ENCODE measurements at places on chromosomes 5 and 9. TPM values are rescaled to one million over a fixed set of nuclear protein-coding genes. Genes with fewer than 3 reads are reported as not detected.

The LVRN gene
- total RNA-seq = 0.62 TPM

The GABRA1 gene
- total RNA-seq = 0.68 TPM

The PCA3 gene
- total RNA-seq = 7.0 TPM

The HRH2 gene
- 0.72 TPM for total RNA-seq

The QRFP gene
- total RNA-seq = 0.56 TPM

The DCAF10 gene
- total RNA-seq = 12.4 TPM

DNA sequence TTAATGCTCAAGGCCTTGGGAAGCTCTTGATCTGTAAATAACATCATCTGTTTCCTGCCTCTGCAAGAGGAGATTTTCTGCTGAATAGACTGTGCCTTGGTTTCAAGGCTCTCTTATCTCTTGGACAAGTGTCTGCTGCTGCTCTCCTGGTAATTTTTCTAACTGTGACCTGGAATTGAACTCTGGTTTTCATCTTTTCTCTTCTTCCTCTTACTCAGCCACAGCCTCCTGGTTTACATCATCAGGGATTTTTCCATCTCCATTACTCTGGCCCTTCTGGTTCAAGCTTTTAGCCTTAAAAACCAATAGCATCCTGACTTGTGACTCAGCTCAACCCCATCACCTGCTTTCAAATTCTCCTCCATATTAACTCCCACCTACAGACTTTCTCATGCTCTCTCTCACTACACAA, 49.6 kb upstream of the ITGA1 start:
- no peak for ATAC-seq

DNA sequence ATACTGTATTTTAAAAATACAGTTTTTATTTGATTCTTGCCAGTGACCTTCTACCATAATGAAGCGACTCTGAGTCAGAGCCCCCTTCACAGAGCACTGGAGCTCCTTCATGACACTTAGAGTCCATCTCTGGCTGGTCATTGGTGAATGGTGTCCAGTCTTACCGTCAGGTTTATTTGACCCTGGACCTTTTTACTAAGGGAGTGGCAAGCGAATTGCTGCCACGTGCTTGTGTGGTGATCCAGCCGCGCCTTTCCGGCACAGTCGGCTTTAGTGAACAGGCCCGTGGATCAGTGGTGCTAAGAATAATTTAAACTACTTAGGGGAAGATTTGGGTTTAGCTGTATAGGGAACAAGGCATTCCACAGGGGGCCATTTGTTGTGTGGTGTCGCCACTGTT, 48.5 kb downstream of the PRRC2B start:
- no peak for ATAC-seq

- ATAC-seq = no peak
These were observed 20.0 kb downstream of the MORN5 start for GRCh38 chr9:122179690-122180074.

DNA sequence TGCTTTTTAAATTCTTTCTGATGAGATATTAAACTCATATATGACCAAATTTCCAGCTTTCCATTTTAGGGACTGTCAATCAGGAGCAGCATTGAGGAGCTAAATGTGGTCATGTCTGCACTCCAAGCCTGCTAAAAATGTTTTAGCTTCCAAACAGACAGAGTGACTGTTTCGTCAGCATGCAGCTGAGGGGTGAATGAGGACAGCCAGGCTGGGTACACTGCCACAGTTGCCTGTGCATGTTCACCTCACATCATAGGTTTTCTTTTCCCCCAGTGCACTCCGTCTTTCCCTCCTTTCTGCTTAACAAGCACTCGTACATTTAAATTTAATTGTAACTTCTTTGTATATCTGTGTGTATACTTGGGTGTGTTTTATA, 138.1 kb downstream of the ARRDC3 start:
- ATAC-seq = no peak

DNA sequence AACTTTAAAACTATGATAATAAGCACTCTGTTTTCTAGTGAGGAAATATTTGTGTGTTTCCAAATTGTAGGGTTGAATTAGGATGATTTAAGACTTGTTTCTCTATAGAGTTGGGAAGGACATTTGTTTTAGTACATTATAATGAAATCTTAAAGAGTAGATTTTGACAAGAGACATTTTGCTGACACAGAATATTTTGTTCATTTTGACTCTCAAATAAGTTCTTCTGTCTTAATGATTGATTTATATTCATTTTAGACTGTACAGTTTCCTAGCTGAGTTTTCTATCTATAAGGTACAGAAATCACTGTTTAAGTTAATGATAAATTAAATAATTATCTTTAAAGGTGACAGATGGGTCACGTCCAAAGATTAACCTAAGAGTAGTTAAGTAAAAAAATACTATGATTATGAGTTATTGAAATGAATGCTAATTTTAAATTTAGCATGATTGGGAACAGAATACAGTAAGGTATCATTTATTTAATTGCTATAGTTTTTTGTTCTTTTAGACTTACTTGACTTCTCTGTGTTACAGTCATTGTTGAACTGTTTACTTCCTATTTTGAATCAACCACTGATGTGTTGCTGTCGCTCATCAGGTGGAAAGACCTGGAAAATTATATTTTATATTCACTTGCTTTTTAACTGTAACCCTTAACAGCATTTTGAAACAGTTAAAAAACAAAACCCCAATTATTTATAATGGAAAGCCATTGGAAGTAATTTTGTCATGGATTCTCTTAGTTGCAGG, 19.5 kb downstream of the PBX3 start:
- ATAC-seq = no peak

GRCh38 chr5:177447611-177448243, 1.1 kb downstream of the PRR7 start:
- peak; percentile 37 for ATAC-seq

GRCh38 chr9:36729906-36730305, 157.2 kb downstream of the MELK start:
- no peak for ATAC-seq

DNA sequence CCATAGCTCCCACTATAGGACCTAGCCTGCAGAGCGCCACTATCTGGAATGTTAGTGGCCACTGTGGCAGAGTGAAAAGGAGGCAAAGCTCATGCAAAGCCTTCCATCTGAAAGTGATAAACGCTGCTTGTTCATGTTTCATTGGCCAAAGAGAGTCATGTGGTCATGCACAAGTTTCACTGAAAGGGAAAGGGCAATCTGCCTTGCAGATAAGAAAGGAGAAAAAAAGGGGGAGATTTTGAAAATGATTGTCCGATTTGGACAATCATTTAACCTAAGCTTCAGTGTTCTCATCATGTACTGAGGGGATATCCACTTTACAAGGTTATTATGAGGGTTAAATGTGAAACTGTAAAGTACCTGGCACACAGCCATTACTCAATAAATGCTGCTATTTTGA, 9.0 kb upstream of the MOB3B start:
- no peak for ATAC-seq

GRCh38 chr5:96316487-96316886, 116.6 kb downstream of the PCSK1 start:
- no peak for ATAC-seq

Data from motor neuron (in vitro differentiated cells).